ENCODE measurements at places on chromosomes 7 and 10.

DNA sequence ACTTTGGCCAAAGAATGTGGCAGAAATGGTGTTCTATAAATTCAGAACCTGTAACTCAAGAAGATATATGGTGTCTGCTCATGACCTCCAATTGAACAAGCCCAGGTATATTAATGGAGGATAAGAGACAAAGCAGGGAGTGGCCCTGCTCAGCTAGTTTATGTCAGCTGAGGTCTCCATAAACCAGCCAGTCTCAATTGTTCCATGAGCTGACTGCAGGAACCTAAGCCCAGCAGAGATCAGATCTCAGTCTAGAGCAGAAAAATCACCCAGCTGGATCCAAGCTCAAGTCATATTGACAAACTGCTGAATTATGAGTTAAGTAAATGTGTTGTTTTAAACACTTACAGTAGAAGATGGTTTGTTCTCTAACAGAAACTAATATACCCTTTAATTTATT is 105.5 kb upstream of the SGCE start:
- DNase-seq = no peak

DNA sequence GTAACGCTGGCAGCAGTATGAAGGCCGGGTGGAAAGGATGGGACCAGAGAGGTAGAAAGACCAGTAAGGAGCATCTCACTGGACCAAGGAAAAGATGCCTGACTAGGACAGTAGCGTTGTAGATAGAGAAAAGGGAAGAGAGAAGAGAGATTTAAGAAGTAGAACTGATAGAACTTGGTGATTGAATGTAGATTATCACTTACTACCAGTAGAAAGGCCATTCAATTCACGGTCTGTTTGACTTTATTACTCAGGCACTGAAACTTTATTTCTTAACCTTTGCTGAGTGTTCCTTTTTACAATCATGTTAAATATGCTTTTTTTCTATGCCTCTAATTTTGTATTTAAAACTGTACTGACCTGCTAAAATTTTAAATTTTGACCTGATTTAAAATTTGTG is 12.2 kb downstream of the MCU start:
- no peak for DNase-seq

GRCh38 chr10:117653170-117653515 is 110.6 kb downstream of the EMX2 start:
- DNase-seq = peak; percentile 65

GRCh38 chr10:84542522-84543490 is 214.4 kb downstream of the CCSER2 start:
- no peak for DNase-seq

DNA sequence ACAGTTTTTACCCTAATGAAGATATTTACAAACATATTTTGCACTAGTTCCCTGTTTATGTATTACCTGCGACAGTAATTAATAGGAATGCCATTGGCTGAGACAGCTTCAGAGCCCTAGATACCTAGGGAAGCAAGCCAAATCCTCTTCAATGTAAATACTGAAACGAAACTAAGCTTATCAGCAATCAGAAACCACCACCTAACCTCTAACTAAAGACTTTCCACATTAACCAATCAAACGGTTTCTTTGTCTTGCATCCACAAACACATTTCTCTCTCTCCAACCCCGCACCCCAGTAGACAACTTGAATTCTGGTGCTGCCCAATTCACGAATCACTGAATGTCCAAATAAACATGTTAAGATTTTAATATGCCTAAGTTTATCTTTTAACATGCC is 474.4 kb upstream of the C7orf33 start:
- no peak for DNase-seq

GRCh38 chr7:114819616-114820362 is 102.1 kb upstream of the MDFIC start:
- no peak for DNase-seq

DNA sequence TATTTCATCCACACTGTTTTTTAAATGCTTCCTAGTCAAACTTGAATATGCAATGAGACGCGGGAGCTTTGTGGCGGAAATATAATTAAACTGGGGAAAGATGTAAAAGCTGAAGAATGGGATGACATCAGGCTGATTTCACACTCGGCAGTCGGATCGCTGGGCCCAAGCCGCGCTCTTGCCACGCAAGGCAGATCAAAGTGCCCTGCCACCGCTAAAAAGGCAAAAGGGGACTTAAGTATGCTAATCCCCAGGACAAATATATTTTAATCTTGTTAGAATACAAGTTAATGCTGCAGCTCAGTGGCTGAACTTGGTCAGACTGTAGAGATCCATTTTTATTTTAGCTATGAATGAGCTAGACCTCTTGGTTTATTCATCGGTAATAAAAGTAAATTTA is 13.8 kb downstream of the EN2 start:
- DNase-seq = no peak

DNA sequence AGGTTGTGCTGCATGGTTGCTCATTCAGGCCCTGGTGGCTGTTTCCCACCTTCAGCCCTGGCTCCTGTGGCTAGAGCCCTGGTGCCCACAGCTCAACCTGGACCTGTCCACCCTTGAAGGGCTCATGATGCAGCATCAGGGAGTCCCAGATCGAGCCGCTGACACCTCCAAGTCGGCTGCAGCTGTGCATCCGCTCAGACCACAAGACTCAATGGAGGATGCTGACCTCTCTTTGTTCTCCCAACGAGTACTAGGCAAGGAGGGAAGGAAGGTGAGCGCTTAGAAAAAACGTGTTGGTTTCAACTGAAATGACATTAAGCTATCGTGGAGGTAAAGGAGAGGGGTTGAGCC is 9.5 kb upstream of the C10orf95 start:
- no peak for DNase-seq

- DNase-seq = no peak
Observed at GRCh38 chr7:80216996-80217842, 82.6 kb downstream of the GNAI1 start.

GRCh38 chr10:1363446-1364121 is 307.4 kb downstream of the WDR37 start:
- DNase-seq = no peak

GRCh38 chr10:130080461-130080814 is 30.2 kb downstream of the C10orf143 start:
- DNase-seq = no peak

DNA sequence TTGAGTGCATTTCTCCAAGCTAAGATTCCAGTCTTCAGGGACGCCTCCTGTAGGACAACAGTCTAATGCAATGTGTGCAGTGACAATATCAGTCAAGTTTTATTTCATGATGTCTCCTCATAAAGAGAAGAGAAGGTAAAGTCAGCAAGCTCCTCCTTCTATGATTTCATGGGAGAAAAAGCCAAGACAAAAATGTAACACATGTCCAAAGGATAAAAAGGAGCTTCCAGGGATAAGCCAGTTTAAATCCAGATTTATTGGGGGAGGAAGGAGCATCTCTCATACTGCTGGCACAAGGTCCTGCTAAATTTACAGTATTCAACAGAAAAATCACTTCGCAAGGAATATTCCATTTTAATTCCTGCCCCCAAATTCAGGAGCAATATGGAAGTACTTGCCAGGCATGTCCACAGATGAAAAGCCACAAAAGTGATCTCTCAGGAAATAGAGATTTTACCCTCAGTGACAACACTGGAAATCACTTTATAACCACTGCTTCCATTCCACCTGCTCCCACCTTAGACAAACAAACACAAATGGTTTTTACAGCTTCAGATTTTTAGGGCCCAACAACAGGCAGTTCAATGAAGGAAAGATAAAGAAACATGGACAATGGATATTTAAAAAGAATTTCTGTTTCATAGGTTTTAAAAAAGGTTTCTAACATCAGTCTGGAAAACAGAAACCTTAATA is 677.5 kb upstream of the C7orf33 start:
- DNase-seq = no peak

DNA sequence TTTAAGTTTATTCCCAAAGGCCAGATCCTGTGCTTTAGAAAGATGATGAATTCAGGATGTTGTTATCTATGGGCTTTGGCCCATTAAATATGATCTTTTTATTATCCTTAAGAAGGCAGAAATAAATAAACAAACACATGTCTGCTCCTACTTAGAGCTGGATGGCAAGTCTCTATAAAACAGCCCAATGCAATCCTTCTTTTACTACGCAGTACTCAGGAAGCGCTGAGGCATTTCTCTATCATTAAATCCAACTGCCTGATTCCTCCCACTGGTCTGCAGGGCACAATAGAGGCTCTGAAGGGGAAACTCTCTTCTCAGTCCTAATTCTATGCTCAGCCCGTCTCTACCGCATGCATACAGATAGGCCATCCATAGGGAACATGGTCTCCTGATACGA is 144.5 kb upstream of the TMEM72 start:
- no peak for DNase-seq

GRCh38 chr10:100338434-100339036 is 8.5 kb upstream of the SCD start:
- DNase-seq = no peak

GRCh38 chr10:124653811-124654651 is 90.1 kb downstream of the FAM53B start:
- DNase-seq = no peak

DNA sequence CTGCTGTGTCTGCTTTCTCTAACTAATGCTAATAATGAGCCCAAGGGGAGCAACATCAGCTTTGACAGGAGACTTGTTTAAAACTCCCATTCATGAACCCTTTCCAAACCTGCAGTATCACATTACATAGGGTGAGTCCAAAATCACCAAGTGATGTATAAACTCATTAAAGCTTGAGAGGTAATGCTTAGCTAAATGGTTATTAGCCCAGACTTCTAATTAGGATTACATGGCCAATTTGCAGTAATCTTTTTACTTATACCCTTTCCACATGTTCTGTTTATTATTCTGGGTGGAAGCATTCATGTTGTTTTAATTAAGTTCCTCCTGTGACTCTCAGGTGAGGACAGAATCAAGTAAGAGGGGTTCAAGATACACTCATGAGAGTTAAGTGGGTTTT is 17.5 kb downstream of the ZNF138 start:
- no peak for DNase-seq

GRCh38 chr10:84371944-84372343 is 43.6 kb downstream of the CCSER2 start:
- no peak for DNase-seq

DNA sequence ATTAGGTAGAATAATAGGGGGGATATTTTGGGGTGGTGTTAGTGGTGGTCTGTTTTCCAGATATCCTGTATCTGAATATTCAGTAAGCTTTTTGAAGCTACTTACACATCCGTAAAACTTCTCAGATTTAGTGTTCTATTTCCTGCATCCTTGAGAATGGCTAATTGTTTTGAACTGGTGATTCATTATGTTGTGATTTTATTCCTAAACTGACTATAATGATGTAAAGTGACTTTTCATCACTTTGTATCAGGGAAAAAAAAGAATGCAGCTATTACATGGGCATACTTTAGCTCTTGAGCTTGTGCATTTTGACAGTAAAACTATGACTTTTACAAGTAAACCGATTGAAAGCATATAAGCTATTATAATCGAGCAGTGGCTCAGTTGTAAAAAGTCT is 18.2 kb downstream of the WAC start:
- DNase-seq = no peak

GRCh38 chr7:83514977-83515376 is 134.0 kb downstream of the SEMA3E start:
- no peak for DNase-seq

GRCh38 chr10:18753312-18753895 is 94.2 kb downstream of the ARL5B start:
- DNase-seq = no peak

GRCh38 chr7:1931256-1931950 is 261.3 kb downstream of the ELFN1 start:
- no peak for DNase-seq

DNA sequence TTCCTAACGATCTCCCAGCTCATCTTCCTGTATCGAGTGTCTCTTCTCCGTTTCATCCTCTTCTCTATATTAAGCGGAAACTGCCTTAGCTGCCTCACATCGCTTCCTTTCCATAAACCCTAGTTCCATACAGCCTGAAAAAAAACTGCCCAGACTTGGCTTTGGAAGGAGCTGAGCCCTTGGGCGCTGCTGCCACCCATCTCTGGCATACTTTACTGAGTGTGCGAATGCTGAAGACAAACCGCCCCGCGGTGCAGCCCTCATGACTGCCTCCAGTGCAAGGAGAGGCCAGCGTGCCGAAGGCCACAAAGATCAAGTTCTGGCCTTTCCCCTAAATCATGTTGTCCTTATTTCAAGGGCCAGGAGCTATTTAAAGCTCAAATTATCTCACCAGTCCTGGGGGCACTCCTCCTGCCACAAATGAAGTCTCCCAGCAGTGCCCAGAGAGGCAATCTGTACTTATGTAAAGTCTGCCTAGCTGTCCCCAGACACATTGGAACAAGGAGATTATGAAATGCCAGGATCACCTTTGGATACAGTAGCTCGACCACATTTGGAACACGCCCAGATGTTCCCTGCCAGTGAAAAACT is 25.2 kb downstream of the YWHAG start:
- DNase-seq = no peak

DNA sequence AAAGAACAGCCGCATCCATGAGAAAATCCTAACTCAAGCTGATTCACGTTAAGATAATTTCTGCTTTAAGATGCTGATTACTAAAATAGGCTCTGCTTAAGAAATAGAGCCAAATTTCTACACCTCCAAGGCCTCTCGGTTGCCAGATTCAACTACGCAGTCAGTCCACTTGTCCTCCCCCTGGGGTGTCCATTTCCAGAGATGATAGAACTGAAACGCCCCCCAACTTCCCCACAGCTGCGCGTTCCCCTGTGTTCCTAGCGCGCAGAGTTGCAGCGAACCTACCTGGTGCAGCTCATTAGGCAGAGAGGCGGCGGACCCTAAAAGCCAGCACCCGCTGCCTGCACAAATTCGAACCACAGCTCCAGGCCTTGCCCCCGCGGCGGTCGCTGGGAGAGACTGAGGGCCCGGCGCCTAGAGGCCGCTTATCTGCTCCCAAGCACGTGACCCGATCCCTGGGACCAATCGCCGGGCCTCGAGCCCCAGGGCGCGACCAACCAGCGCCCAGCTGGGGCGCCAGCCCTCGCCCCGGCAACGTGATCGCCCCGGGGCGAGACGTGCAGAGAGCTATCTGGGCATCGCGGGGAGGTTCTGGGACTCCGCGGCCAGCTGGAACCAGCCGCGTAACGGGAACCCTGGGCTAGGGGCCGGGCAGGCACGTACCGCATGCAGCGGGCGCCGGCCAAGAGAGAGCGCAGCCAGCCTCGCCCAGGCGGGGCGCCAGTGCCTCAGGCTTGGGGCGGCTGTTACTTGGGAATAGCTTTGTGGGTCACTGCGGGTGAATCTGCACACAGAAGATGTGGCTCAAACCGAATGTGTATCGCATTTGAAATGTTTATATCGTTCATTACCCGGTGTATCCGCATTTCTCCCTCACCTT is at the start of gene PPP1R3C:
Gene PPP1R3C, minus strand, starts transcription at position 401 of the 880 bp plus-strand sequence. Its CDS starts 102 bp downstream, at position 299.
- DNase-seq = no peak

Measured in GM18507 (cell line).